Stimulated activated CD4-positive, alpha-beta T cell treated with anti-CD3 and anti-CD28 coated beads, Interleukin-1b, Interleukin-23, amount 100 ng/mL, for 1 hour (primary cell): ENCODE measurements at places on chromosomes 5 and 9.

DNA sequence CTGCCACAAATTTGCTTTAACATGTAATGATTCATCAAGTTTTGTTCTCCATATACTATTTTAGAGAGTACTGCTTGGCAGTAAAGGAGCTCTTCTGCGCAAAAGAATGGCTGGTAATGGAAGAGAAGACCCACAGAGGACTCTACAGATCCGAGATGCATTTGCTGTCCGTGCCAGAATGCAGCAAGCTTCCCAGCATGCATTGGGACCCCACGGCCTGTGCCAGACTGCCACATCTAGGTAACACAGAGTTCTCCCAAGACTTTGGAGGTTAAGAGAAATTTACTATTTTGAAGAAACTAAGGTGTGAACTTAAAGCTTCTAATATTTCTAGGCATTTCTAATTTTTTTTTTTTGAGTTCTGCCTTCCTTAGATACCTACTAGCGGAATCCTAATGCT, 107.1 kb downstream of the MUSK start:
- no peak for DNase-seq

GRCh38 chr9:14301006-14301405, 12.9 kb downstream of the NFIB start:
- no peak for DNase-seq

DNA sequence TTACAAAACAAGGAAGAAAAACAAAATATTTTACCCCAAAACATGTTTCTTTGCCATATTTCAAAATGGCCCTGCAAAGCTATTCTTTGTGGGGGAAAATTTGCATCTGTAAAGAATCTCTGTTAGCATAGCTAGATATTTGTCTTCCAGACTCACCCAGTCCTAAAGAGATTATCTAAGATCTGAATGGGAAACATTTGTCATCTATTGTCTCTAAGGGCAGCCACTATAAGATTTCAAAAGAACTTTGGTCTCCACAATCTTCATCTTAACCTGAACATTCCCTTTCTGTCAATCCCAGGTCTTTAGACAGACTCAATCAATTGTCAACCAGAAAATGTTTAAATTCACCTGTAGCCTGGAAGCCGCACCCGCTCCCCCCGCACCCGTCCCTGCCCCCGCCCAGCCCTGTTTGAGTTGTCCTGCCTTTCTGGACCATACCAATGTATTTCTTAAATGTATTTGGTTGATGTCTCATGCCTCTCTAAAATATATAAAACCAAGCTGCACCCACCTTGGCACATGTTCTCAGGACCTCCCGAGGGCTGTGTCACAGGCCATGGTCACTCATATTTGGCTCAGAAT, 330.6 kb downstream of the RAB3C start:
- DNase-seq = no peak

DNA sequence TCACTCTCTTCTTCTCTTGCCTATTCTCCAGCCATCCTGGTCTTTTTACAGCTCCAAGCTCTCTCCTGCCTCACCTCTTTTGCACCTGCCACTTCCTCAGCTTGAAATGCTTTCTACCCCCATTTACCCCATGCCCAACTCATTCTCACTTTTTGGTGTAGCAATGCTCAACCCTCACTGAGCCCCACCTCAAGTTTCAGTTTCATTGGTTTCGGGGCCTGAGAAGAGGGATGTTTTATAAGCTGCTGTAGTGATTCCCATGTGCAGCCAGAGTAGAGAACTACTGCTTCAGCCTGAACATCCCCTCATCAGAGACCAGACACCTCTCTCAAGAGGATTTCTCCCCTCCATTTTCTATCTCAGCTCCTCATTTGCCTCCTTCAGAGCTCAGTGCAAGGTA, 45.2 kb upstream of the FYB1 start:
- no peak for DNase-seq

GRCh38 chr9:132630811-132631210, 39.0 kb downstream of the DDX31 start:
- DNase-seq = no peak

- DNase-seq = no peak
These were observed 69.8 kb upstream of the IRX4 start for GRCh38 chr5:1952444-1953099.

DNA sequence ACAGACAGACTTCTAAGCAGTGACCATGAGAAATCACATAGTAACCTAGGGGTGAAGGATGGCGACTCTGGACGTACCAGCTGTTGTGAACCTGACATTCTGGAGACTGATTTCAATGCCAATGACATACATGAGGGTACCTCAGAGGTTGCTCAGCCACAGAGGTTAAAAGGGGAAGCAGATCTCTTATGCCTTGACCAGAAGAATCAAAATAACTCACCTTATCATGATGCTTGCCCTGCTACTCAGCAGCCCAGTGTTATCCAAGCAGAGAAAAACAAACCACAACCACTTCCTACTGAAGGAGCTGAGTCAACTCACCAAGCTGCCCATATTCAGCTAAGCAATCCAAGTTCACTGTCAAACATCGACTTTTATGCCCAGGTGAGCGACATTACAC, 38.0 kb upstream of the CCDC152 start:
- no peak for DNase-seq

- DNase-seq = no peak
These were observed 11.6 kb upstream of the SPTAN1 start for GRCh38 chr9:128540634-128541360.

GRCh38 chr5:6360323-6361072, 17.8 kb downstream of the MED10 start:
- no peak for DNase-seq

- DNase-seq = no peak
These were observed 141.8 kb downstream of the CDC42SE2 start for GRCh38 chr5:131405674-131406073.

GRCh38 chr5:146832985-146833732, 45.4 kb downstream of the PPP2R2B start:
- no peak for DNase-seq

DNA sequence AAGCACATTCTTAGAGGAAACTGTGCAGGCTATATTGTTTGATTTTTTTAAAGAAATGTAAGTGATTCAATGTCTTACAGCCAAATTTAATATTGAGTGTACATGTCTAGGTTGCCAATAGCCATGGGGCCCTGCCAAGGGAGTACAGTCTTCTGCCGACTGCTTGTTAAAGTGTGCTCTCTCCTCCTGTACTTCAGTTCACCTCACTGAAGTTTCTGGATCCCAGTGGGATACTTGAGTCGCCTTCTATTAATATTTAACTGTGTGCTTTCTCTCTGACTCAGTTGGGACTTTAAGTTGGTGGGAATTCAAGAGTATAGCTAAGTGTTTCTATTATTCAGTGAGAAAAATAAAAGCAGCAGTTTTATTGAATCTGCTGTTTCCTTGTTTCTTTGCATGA, 44.5 kb upstream of the C5orf47 start:
- no peak for DNase-seq

DNA sequence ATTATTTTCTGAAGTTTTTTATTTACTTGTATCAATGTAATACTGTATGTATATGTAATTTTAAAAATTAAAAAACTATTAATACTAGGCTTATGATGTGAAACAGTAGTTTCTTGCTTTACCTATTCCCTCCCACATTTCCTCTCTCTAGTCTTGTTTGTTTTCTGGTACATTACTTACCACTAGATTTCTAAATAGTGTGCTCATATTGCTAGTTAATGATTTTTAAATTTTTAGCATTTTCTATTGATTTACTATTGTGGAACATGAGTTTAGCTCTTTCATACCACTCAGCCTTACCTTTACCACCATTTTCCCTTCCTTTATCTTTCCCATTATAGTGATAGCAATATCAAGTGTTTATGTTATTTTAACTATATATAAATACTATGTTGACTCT, 39.3 kb downstream of the UBE2R2 start:
- DNase-seq = no peak

- no peak for DNase-seq
These were observed 13.8 kb upstream of the CDC23 start for GRCh38 chr5:138226910-138227309.

- no peak for DNase-seq
These were observed 6.7 kb upstream of the BRINP1 start for GRCh38 chr9:119375892-119376291.

- no peak for DNase-seq
These were observed 56.5 kb downstream of the JAK2 start for GRCh38 chr9:5041390-5042115.

DNA sequence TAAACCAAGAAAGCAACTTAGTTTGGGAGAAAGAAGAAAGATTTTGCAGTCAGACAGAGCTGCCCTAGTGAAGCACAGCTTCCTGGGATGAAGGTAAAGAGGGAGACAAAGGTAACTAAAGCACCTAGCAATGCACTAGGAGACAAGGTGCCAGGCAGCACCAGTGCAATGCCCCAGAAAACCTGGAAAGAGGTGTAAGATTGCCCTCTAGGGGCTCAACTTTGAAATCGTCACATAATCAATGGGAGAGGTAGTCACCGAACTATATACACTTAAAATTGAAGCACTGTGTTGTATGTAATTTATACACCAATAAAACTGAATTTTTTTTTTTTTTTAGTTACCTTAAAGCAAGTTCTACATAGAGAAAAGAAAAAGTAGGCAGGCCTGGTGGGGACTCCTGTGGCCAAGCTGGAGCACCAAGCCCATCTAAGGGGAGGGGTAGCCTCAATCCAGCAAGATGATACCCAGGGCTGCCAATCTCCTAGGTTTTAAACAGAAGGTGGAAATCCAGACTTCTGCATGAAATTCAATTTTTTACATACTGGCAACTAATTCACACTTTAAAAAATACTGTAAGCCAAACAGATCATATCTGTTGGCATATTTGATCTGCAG, 48.2 kb downstream of the CDK5RAP2 start:
- DNase-seq = no peak
